Activated CD4-positive, alpha-beta T cell treated with anti-CD3 and anti-CD28 coated beads for 24 hours (primary cell): ENCODE measurements at places on chromosomes 4 and X.

- no peak for DNase-seq
Measured at GRCh38 chr4:25638221-25638601, 17.4 kb upstream of the SLC34A2 start.

GRCh38 chr4:70895405-70895804 is 6.8 kb upstream of the MOB1B start:
- DNase-seq = no peak

GRCh38 chrX:71195964-71196649 is 26.9 kb upstream of the GJB1 start:
- DNase-seq = no peak

GRCh38 chrX:11728556-11728955 is 29.5 kb upstream of the MSL3 start:
- DNase-seq = no peak

- DNase-seq = no peak
Measured at GRCh38 chr4:119284876-119285780, 36.8 kb downstream of the FABP2 start.

- no peak for DNase-seq
Measured at GRCh38 chrX:72297953-72298730, 7.6 kb downstream of the CITED1 start.

- no peak for DNase-seq
Measured at GRCh38 chr4:98617358-98618047, 40.9 kb downstream of the TSPAN5 start.

GRCh38 chr4:48331577-48332330 is 9.6 kb upstream of the SLAIN2 start:
- no peak for DNase-seq

DNA sequence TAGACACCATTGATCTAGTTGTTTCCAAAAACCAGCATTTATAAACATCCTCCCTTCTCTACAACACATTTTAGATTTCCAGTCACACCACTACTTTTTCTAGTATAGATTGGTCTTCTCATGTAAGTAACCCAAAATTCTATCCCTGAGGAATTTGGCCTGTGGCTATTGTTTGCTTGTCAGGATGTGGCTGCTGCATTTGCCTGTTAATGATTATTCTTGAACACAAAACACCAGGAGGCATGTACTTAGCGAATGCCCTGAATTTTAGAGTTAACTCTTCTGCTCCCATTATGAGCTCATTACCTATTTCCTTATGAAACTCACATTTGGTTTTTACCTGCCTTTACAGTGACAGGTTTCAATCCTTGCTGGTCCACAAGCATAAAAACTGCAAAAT is 102.0 kb upstream of the FSTL5 start:
- DNase-seq = no peak

DNA sequence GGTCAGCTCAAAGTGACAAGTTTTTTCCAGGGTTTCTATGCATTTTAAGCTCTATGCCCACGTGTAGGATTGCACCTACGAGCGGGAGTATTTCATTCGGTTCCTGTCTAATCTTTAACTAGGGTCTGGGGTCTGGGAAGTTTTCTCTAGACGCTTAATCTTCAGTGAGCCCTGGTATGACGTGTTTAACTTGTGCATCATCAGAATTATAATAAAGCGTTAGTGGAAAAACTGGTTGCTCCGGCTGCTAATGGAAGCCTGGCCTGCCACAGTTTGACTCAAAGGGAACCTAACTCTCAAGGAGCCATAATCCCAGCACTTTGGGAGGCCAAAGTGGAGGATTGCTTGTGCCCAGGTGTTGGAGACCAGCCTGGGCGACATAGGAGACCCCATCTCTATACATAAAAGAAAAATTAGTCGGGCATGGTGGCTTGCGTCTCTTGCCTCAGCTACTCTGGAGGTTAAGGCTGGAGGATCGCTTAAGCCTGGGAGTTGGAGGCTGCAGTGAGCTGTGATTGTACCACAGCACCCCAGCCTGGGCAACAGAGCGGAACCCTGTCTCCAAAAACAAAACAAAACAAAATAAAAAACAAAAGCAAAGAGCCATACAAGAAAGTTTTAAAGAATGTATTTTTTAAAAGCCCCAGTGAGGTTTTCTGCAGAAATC is 30.2 kb downstream of the ARSD start:
- no peak for DNase-seq

- DNase-seq = no peak
Measured at GRCh38 chr4:170589597-170590191, 499.9 kb upstream of the AADAT start.
